Fibroblast of pulmonary artery (primary cell): ENCODE measurements at places on chromosomes 3 and 15.

GRCh38 chr3:179236669-179237301 is 14.1 kb downstream of the KCNMB3 start:
- no peak for DNase-seq

GRCh38 chr3:8320711-8321458 is 180.7 kb upstream of the LMCD1 start:
- no peak for DNase-seq

DNA sequence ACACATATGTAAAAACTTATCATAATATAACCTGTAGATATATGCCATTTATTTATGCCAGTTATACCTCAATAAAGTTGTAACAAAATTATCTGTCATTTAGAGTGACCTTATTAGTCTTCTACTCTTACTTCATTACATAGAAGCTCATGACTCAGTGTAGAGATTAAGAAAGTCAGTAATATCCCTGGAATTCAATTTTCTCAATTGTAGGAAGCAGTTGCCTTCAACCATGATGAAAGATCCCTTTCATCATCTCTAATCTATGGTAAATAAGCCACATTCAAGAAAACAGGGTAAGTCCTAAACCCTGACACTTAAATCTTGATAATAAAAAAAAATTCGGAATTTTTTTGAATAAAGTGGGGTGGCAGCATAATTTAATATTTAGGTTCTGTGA is 216.5 kb upstream of the PEX5L start:
- no peak for DNase-seq

GRCh38 chr3:95926904-95927501 is 887.4 kb upstream of the EPHA6 start:
- no peak for DNase-seq
